ENCODE measurements at places on chromosomes 2 and 18. TPM values are rescaled to one million over a fixed set of nuclear protein-coding genes. Genes with fewer than 3 reads are reported as not detected.

DNA sequence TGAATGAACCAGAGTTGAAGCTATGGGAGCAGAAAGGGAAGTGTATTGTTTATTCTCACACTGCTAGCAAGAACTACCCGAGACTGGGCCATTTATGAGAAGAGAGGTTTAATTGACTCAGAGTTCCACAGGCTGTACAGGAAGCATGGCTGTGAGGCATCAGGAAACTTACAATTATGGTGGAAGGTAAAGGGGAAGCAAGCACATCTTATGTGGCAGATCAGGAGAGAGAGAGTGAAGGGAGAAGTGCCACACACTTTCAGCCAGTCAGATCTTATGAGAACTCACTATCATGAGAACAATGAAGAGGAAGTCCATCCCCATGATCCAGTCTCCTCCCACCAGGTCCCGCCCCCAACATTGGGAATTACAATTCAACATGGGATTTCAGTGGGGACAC is 383.2 kb upstream of the SLC14A2 start:
- no peak for DNase-seq

GRCh38 chr2:100749771-100750542 is 70.0 kb upstream of the NPAS2 start:
- DNase-seq: no peak

GRCh38 chr2:6793371-6793770 is 72.3 kb downstream of the CMPK2 start:
- no peak for DNase-seq

- DNase-seq: no peak
Observed at GRCh38 chr2:160402997-160403979, 90.3 kb downstream of the RBMS1 start.

DNA sequence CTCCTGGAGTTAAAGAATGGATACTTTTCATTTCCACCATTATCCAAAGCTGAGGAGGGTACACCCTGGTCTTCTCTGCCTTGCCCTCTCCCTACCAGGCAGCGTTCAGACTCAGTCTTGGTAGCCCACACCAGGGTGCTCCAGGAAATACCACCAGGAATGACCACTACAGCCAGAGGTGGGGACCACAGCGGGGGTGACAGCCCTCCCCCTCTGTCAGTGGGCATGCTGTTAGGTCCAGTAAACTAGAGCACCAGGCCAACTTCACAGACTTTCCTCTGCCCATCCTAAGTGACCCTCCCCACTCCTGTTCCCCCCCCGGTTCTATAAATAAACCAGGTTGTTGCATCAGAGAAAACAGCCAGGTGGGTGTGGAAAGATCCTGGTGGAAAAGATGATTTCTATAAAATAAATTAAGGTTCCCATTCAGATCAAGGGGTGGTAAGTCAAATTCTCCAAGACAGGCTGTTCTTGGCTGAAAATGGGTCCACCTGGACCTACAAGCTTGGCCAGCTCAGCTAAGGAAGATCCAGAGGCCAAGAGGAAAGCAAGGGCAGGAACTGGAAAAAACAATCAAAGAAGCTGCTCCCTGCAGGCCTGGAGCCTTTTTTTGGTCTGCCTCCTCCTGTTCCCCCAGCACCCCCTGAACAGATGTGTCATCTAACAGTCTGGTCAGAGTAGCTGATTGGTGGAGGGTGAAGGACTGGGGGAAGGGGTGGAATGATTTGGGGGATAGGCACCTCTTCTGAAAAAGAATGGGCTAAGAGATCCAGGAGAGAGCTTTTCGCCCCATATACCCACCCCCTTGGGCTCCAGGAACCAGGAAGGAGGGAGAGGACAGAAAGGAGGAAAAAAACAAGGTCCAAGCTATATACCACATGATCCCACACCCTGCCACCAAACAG is 2.3 kb downstream of the RAB11FIP5 start:
- no peak for DNase-seq

GRCh38 chr2:162928356-162928755 is 89.8 kb upstream of the KCNH7 start:
- DNase-seq: no peak

SERPINB8 gene
- total RNA-seq: 19.0 TPM

RAB31 gene
- 0.80 TPM for total RNA-seq

ASAP2 gene
- 0.74 TPM for total RNA-seq

Data from activated T-helper 2 cell treated with anti-CD3 and anti-CD28 coated beads, Interferon-gamma antibody, Interleukin-2, Interleukin-4, amounts not matched to agents 10 μg/mL and 5 μg/mL and 100 μg/mL, durations not matched to agents 14 hours and 24 hours and 36 hours (primary cell).